ENCODE measurements at places on chromosomes 7 and 10.

- no peak for DNase-seq
Observed at GRCh38 chr7:137935884-137936508, 65.9 kb downstream of the CREB3L2 start.

GRCh38 chr7:150370612-150371071 is 2.0 kb downstream of the REPIN1 start:
- no peak for DNase-seq

GRCh38 chr10:60446070-60446833 is 56.6 kb upstream of the ANK3 start:
- no peak for DNase-seq

DNA sequence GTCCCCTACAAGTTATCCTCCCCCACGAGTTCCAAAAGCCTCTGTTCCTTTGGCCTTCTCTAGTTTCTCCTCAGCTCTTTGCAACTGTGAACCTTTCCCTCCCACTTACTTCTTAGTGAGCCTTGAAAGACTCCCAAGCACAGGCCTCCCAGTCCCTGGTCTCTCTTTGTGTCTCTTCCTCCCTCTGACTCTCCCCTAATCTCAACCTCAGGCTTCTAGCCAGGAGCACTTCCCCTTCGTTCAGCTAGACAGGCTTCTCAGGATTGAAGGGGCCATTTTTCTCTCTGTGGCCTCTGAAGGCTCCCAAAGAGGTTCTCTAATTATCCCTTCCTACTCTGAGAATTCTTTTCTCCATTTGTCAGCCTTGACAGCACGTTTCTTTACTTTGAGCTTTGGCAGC is 50.2 kb upstream of the PHYHIPL start:
- no peak for DNase-seq

GRCh38 chr10:23345861-23346260 is 1.3 kb upstream of the C10orf67 start:
- DNase-seq: no peak

DNA sequence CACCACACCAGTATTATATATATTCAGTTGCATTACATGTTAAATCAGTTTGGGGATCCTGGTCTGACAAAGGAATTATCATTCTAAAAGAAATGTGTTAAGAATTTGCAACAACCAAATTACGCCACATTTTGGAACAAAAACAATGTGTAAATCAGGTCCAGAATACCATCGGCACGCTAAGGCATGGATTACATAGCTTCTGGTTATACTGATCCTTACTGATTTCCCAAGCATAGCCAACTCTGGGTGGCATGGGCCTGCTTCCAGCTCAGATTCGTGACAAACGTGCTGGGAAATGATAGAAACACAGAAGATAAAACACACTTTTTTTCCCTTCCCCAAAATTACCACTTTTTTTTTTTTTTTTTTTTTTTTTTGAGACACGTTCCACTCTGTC is 660.0 kb downstream of the SORCS1 start:
- no peak for DNase-seq

- DNase-seq: no peak
Observed at GRCh38 chr10:33484787-33485186, 150.3 kb upstream of the NRP1 start.

- DNase-seq: no peak
Observed at GRCh38 chr7:18941207-18941606, 176.2 kb downstream of the TWIST1 start.

GRCh38 chr7:50369143-50370026 is 64.9 kb downstream of the IKZF1 start:
- no peak for DNase-seq
